ENCODE measurements at places on chromosomes 16 and 17.

- peak; percentile 71 for DNase-seq
These were observed 4.0 kb downstream of the BECN1 start for GRCh38 chr17:42819939-42820535.

- peak; percentile 94 for DNase-seq
These were observed 4.7 kb downstream of the PDE6G start for GRCh38 chr17:81651692-81652091.

GRCh38 chr17:35155246-35155645, 7.6 kb downstream of the UNC45B start:
- DNase-seq = no peak

- DNase-seq = no peak
These were observed 1.4 kb upstream of the SLFN5 start for GRCh38 chr17:35241520-35241919.

GRCh38 chr16:86038926-86039310, 140.0 kb downstream of the IRF8 start:
- DNase-seq = no peak

DNA sequence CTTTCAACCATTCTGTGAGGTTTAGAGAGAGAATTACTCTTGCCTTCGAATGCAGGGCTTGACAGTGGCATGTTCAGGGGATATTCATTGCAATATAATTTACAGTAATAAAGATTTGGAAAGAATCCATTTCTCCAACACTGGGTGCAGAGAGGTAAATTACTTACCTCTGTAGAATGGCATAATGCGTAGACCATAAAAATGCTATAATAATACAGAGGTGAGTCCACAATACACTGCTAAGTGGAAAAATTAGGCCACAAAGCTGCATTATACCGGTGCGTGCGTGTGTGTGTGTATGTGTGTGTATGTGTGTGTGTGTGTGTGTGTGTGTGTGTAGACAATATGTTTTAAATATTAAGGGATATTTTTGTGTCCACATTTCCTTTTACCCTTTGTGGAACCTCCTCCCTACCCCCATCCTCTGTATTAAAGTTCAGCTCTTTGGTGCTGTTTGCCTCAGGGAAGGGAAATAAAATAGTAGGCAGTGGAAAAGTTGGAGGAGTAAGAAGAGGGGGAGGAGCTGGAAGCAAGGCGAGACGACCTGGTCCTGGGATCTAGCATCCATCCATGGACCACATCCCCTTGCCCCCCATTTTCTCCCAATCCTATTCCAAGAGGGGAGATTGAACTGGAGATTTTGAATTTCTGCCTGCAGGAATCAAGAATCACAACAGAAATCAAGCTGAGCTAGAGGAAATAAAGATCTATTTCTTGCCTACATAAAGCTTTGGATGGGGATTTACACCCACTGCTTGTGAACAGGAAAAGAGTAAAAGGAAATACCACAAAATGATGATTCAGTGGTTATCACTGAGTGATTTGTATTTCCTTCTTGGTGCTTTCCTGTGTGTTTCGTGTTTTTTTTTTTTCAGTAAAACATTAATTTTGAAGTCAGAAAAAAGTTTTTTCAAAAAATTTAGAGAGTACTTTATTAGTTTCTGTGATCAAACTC, 124.8 kb downstream of the RGS9 start:
- DNase-seq = peak; percentile 55

DNA sequence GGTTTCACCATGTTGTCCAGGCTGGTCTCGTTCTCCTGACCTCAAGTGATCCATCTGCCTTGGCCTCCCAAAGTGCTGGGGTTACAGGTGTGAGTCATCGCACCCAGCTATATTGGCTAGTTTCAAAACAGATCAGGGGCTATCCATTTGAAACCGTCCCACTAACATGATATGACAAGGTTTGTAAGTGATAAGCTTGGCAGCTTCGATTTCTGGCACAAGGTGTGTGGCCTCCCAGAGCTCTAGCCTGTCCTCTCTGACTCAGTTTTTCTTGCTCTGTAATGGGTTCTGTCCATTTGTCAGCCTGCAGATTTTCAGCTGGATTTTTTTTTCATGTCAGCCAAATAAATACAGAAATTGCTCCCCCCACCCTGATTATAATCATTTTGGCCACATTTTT, 31.8 kb upstream of the TENT4B start:
- DNase-seq = no peak

GRCh38 chr16:20763461-20764232, at the start of gene ACSM3:
Gene ACSM3, plus strand, starts transcription at chr16:20764014. Its CDS starts 6,021 bp downstream, at chr16:20770035.
- peak; percentile 78 for DNase-seq

DNA sequence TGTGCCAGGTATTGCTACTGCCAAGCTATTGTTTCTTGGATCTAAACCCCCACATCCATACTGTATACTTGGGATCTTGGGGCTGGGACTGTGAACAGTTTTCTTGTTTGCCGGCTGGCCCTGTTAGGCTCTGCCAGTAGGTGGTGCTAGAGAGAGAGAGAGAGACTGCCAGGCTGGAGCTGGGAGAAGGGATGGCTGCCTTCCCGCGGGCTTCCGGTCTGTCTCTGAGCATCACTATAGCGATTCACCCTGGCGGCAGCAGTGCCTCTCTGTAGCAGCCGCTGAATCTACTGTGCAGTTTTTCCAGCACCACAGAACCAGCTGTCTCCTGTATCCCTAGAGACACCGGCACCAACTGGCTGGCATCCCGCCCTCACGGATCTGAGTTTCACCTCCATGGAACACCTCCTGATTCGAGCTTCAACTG, 201.2 kb downstream of the UTP18 start:
- DNase-seq = peak; percentile 64

GRCh38 chr16:89506791-89507191, 1.4 kb upstream of the SPG7 start:
- no peak for DNase-seq

DNA sequence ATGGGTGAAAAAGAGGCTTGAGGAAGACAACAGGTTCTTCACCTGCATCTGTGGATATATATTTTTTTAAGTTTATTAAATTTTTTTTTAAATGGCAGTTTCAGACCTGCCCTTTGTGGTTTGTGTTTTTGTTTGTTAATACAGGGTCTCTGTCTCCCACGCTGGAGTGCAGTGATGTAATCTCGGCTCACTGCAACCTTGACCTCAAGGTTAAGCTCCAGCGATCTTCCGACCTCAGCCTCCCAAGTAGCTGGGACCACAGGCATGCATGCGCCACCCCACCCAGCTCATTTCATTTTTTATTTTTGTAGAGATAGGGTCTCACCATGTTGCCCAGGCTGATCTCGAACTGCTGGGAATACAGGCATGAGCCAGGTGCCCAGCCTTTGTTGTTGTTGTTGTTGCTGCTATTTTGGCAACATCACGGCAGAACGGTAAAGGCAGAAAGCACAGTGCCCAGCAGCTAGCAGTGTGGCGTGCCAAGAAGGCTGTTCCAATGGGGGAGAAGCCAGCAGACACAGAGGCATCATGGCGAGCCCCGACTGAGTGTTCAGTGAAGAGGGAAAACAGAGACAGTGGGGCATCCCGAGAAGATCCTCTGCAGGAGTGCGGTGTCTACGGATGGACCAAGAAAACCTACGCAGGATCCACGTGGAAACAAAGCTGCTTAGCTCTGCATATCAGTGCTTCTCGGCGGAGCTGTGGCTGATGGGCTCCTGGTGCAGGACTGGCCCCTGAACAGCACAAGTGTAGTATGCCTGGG, 19.6 kb downstream of the TMC6 start:
- DNase-seq = no peak

DNA sequence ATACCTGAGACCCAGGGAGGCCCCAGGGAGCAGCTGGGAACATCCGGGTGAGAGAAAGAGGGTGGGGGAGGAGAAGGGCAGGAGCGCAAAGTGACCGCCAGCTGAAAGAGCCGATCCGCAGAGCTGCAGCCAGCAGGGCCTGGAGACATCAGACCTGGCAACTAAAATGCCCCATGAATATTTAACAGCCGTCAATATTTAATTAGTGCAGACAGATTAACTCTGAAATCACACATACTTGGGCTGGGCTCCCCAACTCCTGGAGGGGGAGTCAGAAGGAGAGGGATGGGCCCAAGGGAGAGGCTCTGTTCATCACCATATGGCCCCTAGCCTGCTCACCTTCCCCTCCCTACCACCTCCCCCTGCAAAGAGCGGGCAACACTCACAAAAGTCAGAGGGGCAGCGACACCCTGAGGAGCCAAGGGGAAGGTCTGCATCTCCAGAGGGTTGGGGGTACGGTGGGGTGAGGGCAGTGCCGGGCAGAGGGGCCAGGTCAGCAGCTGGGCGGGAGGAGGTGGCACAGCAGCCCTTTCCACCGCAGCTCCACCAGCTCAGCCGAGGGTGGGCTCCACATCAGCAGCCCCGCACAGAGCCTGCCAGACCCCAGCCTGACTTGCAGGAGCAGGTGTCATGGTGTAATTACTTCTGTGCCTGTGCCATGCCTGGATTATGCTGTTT, 61.9 kb upstream of the CCL1 start:
- DNase-seq = no peak

- DNase-seq = peak; percentile 54
These were observed 29.7 kb downstream of the DCAKD start for GRCh38 chr17:45021607-45022287.

DNA sequence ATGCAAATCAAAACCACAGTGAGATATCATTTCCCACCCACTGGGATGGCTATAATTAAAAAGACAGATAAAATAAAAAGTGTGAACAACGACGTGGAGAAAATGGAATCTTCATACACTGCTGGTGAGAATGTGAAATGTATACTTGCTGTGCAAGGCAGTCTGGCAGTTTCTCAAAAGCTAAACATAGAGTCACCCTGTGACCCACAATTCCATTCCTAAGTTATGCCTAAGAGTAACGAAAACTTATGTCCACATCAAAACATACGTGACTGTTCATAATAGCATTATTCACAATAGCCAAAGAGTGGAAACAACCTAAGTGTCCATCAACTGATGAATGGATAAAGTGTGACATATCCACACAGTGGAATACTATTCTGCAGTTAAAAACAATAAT, 38.1 kb upstream of the VPS4A start:
- DNase-seq = peak; percentile 85

DNA sequence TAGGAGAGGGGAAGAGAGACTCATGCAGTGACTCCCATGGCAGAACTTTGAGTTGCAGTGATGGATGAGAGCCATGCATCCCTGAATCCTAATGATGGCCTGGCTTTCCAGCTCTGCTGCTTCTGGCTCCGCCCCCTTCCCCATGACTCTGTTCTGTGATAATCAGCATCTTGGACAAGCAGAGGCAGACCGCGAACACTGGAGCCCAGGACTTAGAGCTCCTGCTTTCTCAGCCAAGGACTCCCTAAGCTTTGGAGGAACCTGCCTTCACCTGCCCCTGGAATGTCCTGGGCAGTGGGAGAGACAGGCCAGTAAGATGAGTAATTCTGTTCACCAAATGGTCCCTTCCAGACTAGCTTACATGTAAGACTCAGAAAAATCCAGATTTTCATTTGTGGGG, 12.5 kb downstream of the CCDC92B start:
- no peak for DNase-seq

DNA sequence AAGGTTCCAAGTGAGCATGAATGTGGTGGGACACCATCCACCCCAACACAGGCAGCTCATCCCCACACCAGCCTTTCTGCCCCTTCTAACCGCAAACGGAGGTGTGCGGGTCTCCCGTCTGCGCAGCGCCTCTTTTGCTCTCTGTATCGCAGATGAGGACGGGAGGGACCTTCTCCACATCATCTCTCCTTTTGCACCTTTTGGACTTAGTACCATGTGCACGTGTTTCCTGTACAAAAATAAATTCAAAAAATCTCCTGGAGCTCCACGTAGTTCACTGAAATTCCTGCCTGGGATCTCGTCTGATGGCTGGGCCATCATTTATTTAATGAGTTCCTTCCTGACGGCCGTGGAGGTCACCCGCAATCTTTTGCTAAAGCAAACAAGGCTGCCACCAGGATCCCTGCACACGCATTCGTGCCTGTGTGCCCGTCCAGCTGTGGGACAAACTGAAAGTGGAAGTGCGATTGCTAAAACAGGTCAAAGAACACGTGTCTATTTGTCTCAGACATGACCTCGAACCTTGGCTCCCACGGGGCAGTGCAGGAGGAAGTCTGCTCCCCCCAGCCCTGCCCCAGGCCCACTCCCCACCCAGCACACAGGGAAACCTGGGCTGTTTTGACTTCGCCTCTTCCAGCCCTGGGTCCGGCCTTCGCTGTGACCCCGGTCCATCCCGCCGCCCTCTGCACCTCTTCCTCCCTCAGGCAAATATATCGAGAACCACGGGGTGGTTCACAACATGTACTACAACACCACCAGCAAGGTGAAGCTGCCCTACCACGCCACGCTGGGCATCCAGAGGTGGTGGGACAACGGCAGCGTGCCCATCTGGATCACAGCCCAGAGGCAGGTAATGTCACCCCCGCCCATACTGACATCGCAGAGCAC, 2.3 kb downstream of the ENPP7 start:
- no peak for DNase-seq

GRCh38 chr16:61946019-61946418, 90.2 kb downstream of the CDH8 start:
- no peak for DNase-seq

DNA sequence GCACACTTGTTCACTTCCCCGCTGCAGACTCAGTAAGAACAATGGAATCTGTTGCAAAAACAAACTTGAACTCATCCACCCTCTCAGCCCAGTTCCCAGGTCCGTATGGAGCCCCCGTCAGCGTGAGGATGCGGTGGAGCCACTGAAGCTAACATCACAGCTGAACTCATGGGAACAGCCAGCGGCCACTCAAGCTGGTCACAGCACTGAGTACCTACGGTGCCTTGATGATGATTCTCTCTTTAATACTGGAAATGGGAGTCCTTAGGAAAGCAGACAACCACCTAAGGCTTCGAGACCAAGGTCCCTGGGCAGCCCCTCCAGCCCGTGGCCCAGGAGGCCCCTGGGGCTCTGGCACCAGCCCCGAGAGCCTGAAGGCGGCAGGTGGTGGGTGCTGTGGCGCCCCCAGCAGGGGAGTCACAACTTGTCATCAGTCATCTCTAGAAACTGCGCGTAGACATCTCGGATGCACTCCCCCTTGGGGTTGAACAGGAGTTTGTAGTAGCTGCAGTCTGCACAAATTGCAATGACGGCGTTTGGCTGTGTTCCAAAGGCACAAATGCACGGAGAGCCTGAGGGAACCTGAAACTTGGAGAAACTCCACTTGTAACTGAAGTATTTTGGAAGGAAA, 31.0 kb upstream of the RHOT1 start:
- DNase-seq = peak; percentile 69

DNA sequence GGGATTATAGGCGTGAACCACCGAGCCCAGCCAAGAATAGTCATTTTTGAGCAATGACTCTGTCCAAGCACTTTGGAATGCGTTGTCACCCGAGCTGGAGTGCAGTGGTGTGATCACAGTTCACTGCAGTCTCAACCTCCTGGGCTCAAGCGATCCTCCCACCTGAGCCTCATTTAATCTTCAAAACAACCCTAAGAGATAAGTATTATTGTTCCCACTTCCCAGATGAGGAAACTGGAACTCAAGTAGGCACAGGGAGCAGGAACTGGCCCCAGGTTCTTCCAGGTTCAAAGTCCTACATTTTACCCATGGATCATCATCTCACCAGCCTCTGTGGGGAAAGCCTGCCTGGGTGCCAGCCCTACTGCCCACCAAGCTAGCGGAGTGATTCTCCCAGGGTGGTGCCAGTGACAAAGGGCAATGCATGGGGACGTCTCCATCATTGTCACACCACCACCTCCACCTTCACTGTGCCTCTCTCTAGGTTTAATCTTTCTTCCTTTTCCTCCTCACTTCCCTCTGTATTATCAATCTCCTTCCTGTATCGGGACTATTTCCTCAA, 11.3 kb upstream of the RNF157 start:
- no peak for DNase-seq

GRCh38 chr17:61481421-61481820, 29.2 kb downstream of the TBX4 start:
- no peak for DNase-seq
